ENCODE measurements at places on chromosomes 6 and 20. TPM values are rescaled to one million over a fixed set of nuclear protein-coding genes. Genes with fewer than 3 reads are reported as not detected.

DNA sequence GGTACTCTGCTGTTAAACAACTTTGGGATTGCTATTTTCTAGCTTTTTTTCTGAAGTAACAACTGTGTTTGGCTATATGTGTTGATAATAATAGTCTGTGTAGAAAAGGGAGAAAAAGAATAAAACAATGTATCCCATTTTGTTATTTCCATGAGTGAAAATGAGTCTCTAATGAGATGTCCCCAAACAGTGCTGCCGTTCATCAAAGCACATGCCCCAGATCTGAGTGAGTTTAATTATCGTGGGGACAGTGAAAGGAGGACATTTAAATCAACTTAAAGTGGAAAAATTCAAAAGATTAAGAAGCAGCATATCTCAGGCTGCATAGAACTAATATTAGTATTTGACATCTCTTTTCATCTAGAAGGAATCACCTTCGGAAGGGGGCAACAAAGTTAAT, 59.6 kb downstream of the NCOA7 start:
- DNase-seq: no peak
- H3K27ac ChIP-seq: no peak overlapping the region
- no peak overlapping the region for H3K4me3 ChIP-seq
- H3K4me1 ChIP-seq: peaks cover 28% of the 10 kb centered on the region

- H3K4me3 ChIP-seq: no peak overlapping the region
- DNase-seq: no peak
- peaks cover 15% of the 10 kb centered on the region for H3K36me3 ChIP-seq
- H3K27ac ChIP-seq: no peak overlapping the region
These were observed 23.6 kb upstream of the ANKRD60 start for GRCh38 chr20:58251979-58252591.

- H3K27ac ChIP-seq: no peak overlapping the region
- no peaks in the 10 kb centered on the region for H3K36me3 ChIP-seq
- H3K27me3 ChIP-seq: peaks cover 11% of the 10 kb centered on the region
- H3K4me3 ChIP-seq: no peak overlapping the region
- H3K4me1 ChIP-seq: peaks cover 25% of the 10 kb centered on the region
These were observed 1.5 kb downstream of the TNFRSF21 start for GRCh38 chr6:47308198-47308517.

- no peak overlapping the region for H3K27ac ChIP-seq
These were observed 39.5 kb downstream of the CRISP1 start for GRCh38 chr6:49826743-49827406.

The NKAIN4 gene
- 0.09 TPM for polyA plus RNA-seq

The NINL gene
- 3.1 TPM for polyA plus RNA-seq
